ENCODE measurements at places on chromosomes 4 and X. TPM values are rescaled to one million over a fixed set of nuclear protein-coding genes. Genes with fewer than 3 reads are reported as not detected.

- DNase-seq: no peak
Observed at GRCh38 chr4:108227923-108228322, 59.2 kb upstream of the LEF1 start.

- DNase-seq: no peak
Observed at GRCh38 chrX:66046612-66047235, 6.8 kb upstream of the VSIG4 start.

DNA sequence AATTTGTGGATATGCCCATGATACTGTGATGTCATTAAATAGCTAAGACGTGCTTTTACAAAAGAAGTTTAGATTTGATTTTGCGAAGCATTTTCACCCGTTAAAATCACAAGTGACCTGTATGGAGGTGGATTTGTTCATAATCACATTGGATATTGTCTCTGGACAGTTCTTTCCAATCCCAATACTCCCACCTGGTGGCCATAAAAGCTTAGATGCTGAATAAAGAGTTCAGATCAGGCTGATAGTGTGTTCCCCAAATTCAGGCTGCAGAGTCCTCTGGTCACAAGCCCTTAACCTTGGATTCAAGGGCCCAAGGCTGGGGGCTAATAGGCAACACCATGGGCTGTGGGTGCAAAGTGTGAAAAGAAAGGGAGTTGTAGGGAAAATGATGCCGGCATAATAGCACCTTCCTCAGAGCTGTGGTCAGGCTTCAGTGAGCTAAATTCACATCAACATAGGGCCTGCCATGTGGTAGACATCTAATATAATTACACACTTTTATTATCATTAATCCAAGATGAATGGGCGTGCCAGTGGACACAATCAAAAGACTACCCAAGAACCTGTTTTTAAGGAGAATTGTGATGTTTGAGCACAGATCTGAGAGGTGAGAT lies 28.1 kb downstream of the SMIM43 start:
- peak; percentile 45 for DNase-seq

GLRA3 gene
- polyA plus RNA-seq: not detected

MAGEB17 gene
- 0.13 TPM for polyA plus RNA-seq

GPR34 gene
- not detected for polyA plus RNA-seq

ERAS gene
- polyA plus RNA-seq: 0.06 TPM

AMER1 gene
- polyA plus RNA-seq: 0.76 TPM

TLR6 gene
- polyA plus RNA-seq: 0.10 TPM

FGF5 gene
- 17.7 TPM for polyA plus RNA-seq

Data from SK-N-SH (cell line).